ENCODE measurements at places on chromosomes 5 and 9.

GRCh38 chr9:115651461-115651860 lies 502.1 kb upstream of the PAPPA start:
- no peak for DNase-seq

GRCh38 chr5:133968204-133968980 lies at the start of gene C5orf15:
Gene C5orf15, minus strand, starts transcription at chr5:133968625. Its CDS starts 41 bp downstream, at chr5:133968584.
- DNase-seq = peak; percentile 96

GRCh38 chr5:180804129-180804618 lies 1.6 kb upstream of the MGAT1 start:
- DNase-seq = no peak

- DNase-seq = no peak
Measured at GRCh38 chr9:14690948-14691730, 2.1 kb downstream of the ZDHHC21 start.

GRCh38 chr5:14696057-14696456 lies 31.5 kb downstream of the OTULIN start:
- DNase-seq = no peak

- DNase-seq = no peak
Measured at GRCh38 chr5:142795251-142795650, 25.1 kb downstream of the ARHGAP26 start.

GRCh38 chr5:89628876-89629635 lies 746.1 kb upstream of the MEF2C start:
- DNase-seq = no peak

- DNase-seq = no peak
Measured at GRCh38 chr9:14530841-14531240, 162.4 kb downstream of the ZDHHC21 start.

DNA sequence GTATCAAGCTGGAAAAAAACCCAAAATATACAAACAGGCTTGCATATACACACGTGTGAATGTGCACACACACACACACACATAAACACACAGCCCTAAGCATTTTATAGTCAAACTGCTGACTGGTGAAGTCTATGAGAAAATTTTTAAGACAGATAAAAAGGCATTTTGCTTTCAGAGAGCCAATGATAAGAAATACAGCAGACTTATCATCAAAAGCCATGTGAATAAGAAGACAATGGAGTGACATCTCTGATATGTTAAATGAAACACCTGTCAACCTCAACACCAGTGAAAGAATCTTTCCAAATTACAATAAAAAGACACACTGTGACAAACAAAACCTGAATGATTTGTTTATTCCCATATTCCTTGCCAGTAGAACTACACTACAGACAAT lies 233.3 kb downstream of the CDH9 start:
- DNase-seq = no peak

GRCh38 chr5:138336952-138337684 lies 948 bp upstream of the FAM53C start:
- no peak for DNase-seq

DNA sequence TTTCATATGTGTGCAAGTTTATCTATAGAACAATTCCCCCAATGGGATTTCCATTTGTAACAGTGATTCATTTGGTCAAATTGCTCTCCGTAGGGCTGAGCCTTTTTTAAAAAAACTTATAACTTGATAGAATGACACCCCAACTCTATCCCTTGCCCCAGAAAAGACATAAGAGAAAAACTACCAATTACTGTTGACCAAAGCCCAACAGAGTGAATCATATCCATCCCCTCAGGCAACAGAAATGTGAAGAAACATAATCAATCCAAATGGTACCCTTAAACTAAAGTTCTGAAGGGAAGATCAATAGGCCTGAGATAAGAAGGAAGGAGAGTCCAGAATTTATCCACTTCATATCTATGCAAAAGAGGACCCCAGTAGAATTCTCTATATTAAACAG lies 17.8 kb downstream of the TICAM2 start:
- DNase-seq = no peak

DNA sequence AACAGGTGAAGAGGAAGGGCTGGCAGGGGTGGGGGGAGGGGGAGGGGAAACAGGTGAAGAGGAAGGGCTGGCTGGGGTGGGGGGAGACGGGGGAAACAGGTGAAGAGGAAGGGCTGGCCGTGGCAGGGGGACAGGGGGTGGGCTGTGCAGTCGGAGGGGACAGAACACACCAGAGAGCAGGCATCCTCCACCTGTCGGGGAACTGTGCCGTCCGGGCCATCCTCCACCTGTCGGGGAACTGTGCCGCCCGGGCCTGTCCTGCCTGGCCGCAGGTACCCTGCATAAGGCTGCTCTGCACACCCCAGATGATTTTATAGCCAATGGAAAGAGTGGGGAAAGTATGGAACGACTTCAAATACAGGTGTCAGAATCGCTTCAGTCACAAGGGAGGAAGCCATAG lies 32.5 kb upstream of the PPP1R26 start:
- DNase-seq = no peak

DNA sequence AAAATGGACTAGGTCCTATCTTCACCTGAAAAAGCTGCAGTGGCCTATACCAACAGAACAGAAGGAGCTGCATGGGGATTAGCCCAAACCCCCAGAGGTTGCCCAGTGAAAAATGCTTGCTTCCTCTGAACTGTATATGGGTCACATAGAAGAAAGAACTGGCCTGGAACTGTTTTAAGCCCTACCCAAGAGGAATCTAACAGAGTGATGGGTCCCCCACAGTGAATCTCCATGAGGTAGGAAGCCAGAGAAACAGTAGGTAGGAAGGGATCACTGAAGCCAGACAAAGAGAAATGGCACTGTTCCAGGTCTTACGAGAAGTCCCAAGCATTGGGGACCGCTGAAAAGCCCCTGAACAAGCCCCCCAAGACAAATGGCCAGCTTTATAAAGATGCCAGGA lies 28.8 kb upstream of the TRIM32 start:
- DNase-seq = no peak

- DNase-seq = peak; percentile 96
Measured at GRCh38 chr9:89310475-89311345, at the start of gene CKS2. Gene CKS2, plus strand, starts transcription at chr9:89311195. Its CDS starts 98 bp downstream, at chr9:89311293.

DNA sequence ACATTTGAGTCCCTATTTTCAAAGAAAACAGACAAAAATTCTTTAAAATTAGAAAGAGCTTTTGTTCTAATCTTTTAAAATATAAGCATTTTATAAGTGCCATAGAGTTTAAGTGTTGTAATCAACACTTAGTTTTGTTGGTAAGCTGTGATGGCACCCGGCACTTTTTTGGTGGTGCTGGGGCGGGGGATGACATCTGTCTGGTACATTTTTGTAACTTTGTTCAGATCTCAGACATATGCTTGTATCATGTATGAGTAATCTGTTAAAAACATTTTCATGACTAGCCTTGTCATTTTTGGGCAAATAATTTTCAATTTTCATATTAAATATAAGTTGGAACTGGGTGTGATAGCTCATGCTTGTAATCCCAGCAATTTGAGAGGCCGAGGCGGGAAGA lies 51.7 kb downstream of the UBAP1 start:
- no peak for DNase-seq

- no peak for DNase-seq
Measured at GRCh38 chr9:615756-616155, 225.7 kb upstream of the DMRT1 start.

DNA sequence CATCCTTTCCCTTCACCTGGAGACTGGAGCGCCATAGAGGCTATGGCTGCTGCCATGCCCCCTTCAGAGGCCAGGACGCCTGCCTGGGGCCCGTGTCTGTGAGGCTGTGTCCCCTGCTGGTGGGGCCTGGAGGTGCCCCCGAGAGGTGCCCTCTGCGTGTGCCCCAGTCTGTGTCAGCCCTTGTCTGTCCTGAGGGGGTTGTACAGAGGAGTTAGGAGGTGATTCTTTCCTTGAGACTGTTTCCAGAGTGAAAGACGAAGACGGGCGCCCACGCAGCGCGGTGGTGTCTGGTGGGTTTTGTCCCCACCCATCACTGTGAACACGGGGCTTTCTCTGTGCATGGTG lies 24.6 kb downstream of the TRAF2 start:
- DNase-seq = no peak

DNA sequence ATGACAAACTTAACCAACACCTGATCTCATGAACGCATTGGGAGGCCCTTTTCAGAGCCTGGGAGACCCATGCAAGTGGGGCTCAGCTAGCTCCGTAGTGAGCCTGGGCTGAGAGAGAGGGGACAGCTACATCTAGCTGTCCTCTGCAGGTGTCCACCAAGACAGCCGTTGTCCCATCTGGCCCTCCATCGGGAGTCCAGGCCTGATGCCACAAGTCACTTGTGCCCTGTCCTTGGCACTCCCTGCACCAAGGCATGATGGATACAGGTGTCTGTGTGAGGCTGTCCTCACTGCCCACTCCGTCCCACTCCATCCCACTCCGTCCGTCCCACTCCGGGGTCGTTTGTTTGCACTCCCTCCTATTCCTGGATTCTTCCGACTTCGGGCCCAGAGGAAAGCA lies 2.5 kb upstream of the EDF1 start:
- no peak for DNase-seq

DNA sequence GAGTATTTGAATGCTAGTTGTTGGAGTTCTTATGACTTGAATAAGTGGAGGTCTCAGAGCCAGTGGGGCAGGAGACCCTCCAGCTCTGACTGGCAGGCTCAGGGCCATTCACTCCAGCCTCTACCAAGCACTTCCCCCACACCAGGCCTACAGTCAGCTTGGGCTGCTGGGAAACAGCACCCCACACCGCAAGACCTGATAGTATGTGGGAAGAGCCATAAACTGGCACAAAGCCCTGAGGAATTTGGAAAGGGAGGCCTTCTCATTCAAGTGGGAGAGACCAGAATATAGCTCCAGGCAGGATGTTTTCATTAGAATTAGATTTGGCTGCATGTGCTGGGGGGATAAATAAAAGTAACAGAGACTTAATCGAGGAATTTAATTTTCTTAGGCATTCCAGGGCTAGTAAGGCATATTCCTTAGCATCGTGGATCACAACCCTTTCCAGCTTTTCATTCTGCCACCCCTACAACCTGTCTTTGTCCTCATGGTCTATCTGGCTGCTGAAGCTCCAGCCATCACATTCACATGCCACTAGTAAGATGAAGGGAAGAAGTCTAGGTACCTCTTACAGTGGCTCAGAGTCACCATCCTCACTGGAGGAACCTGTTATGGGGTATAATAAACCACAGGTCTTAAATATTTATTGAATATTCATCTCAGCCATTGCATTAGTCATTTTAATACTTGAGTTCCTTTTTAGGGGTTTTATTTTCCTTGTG lies 47.5 kb downstream of the TMOD1 start:
- DNase-seq = no peak

DNA sequence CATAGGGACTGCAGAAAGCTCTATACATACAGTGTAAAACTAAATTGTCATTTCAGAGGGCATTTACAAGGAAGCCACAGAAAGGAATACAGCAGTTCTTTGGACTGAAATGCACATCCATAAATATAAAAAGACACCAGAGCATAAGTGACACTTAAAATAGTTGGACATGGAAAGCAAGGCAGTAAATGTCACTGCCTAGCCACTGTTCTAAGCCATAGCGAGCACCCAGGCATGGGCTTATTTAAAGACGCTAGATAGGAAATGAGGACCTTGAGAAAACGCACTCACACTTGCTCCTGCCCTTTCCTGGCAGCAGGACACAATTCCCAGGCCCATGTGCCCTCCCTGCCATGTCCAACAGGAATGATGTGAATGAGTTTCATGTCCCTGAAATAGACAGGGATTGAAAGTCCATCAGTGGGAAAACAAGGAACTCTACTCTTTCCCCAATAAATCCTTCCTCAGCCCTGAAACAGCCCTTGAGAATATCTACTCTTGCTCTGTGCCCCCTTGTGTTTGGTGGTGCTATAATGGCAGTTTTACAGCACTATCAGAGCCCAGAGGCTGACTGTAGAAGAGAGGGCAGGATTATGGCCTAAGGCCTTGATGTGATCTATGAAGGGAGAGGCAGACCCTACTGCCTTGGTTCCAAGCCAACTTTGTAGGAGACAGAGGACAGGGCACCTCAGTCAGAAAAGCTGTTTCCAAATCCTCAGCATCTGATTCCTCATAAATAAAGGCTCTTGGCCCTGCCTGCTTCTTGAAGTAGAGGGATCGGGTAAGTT lies 182.9 kb downstream of the SAXO1 start:
- DNase-seq = no peak

DNA sequence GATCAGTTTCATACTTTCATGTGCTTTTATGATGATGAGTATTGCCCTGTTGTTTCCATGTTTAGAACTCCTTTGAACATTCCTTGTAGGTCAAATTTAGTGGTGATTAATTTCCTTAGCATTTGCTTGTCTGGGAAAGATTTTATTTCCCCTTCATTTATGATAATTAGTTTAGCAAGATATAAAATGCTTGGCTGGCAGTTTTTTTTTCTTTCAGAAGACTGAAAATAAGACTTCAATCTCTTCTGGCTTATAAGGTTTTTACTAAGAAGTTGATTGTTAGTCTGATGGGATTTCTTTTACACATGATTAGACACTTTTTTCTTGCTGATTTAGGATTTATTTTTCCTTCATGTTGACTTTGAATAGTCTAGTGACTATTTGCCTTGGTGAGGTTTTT lies 238.9 kb upstream of the ADCY2 start:
- DNase-seq = no peak

DNA sequence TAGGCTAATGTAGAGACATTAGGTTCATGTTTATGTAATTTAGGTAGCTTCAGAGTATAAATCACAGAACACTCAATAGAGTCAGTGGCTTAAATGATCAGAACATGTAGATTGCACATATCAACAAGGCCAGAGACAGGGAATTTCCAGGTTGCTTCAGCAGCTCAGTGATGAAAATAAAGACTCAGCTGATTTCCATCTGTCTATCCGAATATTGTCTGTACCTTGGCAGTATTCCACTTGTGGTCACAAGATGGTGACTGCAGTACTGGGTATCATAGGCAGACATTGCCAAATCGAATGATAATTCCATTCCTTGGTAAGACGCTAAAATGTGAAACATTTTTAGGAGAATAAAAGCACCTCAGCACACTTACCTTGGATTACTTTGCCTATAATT lies 702.2 kb downstream of the MAT2B start:
- DNase-seq = no peak

- DNase-seq = peak; percentile 12
Measured at GRCh38 chr9:94870793-94871558, 144.5 kb downstream of the AOPEP start.

DNA sequence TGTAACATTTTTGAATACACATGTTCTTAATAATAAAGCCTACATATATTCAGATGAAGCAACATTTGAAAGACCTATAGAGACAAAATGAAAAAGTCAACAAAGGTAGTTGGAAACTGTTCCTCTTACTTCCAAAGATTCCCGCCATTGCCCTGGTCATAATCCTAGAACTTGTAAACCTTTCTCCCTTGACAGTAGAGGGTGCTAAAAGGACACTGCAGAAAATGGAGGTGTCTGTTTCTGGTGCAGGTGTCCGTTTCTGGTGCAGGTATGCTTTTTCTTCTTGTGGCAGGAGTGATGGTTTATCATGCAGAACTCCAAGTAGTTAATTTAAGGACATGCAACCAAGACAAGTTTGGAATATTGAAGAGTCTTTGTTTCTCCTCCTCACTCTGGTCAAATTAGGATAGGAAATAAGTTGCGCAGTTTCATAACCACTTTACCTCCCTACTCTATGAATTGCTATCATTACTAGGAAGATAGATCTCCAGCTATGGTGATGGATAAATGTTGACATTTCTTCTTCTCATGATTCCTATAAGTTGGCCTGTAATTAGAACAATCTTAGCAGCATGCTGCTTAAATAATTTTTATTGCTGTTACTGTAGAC lies 56.0 kb upstream of the FAM174A start:
- DNase-seq = peak; percentile 46

GRCh38 chr5:172280317-172280716 lies 3.2 kb downstream of the UBTD2 start:
- no peak for DNase-seq

All from Caco-2 (cell line).